HL-60 (cell line): ENCODE measurements at places on chromosomes 6 and 20.

GRCh38 chr6:132392792-132393191 is 8.5 kb downstream of the MOXD1 start:
- DNase-seq: no peak

DNA sequence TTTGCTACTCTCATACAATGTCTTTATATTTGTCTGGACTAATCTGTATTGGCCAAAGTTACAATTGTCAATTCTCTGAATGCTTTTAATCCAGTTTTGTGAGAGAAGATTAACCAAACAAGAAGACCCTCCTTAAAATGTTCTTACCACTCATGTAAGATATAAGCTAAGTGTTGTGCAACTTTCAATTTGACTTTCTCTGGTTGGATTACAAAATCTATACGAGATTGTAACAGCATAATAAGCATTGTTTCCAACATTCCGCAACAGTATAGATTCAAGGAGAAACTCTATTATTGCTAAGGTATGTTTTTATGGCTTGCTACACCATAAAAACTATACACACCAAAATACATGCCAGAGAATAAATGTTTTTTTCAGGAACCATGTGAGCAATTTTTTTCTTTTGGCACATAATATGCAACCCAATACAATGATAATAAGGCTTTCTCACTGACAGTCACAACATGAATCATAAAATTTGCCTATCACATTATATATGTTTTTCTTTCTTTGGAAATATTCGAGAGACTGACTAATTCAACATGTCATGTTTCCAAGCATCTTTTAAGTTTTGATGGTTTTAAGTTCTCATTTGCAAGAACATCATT is 12.2 kb upstream of the TRPC4AP start:
- peak; percentile 54 for DNase-seq

- DNase-seq: no peak
Observed at GRCh38 chr6:572596-573265, 84.2 kb downstream of the HUS1B start.

- peak; percentile 21 for DNase-seq
Observed at GRCh38 chr6:153511896-153512496, 380.9 kb upstream of the RGS17 start.

- DNase-seq: no peak
Observed at GRCh38 chr6:129874837-129875236, 13.7 kb upstream of the TMEM244 start.

GRCh38 chr6:131413831-131414191 is 159.2 kb upstream of the ARG1 start:
- no peak for DNase-seq

DNA sequence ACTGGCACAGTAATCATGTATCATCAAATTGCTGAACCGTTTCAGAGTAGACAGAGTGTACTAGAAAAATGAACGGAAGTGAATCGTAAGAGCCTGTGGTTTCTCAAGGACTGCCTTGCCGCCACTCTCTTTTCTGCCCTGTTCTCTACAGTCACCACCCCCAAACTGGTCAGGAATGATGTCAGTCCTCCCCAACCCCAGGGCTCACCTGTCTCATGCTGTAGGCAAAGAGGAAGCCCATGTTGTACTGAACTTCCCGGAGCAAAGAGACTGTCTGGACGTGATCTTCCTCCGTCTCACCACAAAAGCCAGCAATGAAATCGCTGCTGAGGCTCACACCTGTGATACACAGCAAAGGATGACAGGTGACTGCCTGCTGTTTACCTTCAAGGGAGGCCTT is 31.0 kb downstream of the CDK5RAP1 start:
- DNase-seq: no peak

DNA sequence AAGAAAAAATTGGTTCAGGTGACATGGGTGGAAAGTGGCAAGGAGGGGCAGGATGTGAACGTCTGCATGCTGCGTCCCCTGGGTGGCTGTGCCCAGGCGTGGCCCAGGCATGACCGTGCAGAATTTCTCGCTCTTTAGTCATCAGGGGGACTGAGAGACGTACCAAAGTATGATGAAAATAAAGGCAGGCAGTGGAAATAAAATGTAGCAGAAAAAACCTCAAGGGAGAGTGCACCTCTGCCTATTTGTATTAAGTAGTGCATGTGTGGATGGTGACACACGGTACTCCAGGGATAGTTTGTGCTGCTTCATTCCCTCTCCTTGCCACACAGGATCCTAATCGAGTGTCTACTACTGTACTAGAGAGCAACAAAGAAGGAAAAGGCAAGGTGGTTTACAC is 81.1 kb downstream of the ATP9A start:
- no peak for DNase-seq

DNA sequence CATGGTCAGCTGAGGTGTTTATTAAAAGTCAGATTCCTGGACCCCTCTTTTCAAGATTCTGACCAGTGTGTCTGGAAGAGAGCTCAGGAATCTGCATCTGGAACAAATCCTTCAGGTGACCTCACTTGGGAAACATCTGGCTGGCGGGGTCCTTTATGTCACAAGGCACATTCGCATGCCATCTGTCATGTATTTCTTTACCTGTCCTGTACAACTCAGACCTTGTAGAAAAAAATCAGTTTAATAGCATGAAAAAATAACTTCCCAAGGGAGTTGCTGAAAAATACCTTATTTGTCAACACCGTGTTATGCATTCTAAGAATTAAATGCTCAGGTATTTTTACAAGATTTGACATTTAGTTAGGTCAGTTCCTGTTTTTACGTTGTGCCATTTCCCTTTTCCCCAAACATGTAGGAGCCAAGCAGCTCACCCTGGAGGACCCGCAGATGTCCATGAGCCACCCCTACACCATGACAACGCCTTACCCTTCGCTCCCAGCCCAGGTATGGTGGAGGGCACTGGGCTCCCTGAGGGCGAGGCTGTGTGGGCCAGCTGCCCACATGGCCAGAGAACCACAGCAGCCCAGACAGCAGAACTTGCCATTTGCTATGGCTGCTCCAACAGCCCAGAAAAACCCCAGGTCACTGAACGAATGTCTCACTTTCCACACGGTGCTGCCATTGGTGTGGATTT is 4.0 kb downstream of the IRF4 start:
- no peak for DNase-seq

DNA sequence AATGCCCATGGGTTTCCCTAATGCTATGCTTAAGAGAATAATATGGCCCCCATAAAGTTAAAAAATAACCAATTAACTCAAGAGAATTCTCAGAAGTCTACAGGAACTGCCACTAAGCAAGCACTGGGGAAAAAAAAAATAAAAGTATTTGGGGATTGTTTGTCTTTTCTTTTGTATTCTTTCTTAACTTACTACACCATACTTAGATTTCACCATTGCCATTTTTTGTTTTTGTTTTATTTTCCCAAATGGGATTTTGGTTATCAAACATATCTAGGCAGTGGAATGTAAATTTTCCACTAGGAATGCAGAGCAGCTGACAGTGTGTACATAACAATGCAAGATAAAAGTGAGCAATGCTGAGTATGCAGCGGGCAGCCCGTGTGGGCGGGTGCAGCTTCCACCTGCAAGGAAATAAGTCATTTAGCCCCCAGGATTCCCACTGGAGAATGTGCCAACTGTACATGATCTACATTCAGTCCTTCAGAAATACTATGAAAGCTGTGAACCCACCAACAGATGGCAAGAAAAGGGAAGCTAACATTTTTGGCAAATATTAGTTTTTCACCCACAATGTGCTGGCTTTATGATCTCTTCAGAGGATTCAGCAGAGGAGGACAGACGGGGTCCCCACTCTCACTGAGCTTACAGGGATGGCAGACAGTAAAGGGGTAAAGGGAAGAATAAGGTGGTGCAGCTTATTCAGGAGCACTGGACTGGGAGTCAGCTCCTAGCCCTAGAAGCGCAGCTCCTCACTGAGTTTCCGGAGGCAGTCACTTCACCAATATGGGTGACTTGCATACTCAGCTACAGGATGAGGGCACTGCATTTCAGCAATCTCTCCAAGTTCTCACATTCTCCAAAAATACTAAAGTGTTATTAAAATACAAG is 44.4 kb downstream of the DCDC2 start:
- no peak for DNase-seq

DNA sequence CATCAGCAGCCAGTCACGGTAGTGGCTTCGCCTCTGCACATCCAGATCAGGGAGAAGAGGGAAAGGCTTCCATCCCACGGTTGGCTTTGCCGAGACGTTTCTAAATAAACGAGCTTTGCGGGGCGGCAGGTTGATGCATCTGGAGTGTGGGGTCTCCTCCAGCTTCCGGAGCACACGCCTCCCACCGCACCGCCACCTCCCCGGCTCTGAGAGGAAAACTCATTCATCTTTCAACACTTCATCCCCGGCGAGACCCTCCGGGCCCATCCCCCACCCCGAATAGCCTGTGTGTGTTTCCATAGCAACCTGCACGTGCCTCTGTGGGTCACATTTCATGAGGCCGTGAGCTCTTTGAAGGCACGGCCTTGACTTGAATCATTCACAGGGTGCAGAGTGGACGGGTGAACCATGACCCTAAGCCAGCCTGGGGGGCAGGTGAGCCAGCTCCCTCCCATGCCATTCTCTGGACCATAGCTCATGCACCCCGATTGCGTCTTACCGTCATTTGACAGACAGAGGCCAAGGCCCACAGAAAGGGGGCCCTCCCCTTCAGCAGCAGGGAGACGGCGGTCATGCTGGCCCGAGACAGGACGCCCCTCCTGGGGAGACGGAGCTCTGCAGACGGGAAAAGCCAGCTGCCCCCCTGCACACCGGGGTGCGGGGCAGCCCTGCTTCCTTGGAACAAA is 16.2 kb upstream of the CHRNA4 start:
- no peak for DNase-seq

DNA sequence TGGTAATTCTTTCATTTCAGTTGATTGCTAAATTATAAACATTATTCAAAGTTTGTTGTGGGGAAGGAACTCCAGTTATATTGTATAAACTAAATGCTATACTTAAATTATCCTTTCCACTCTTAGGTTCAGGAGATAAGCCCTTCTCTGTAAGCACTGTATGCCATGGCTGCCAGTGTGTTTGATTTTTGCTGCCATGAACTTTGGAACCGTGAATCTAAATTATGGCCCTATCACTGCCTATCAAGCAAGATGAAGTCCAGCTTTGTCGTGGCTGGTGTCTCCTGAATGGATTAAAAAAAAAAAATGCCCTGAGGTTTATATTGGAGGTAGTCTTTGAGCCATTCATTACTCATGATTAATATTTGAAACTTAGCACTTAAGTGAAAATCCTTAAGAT is 44.7 kb downstream of the CDC5L start:
- no peak for DNase-seq

DNA sequence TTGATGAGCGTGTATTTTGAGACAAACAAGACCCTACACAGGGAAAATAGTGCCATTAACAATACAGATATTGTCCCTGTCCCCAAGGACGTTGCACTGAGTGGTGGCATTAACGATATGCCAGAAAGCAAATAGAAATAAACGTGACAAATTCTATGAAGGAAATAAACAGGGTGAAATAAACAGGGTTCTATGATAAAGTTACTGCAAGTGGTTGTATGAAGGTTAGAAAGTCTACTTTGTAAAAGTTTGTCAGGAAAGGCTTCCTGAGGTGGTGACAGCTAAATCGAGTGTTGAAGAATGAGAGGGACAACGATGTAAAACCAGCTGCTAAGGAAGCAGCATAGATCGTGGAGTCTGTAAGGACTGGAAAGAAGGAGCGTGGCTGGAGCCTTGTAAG is 380.2 kb downstream of the LAMA2 start:
- no peak for DNase-seq

GRCh38 chr6:169406034-169406433 is 152.4 kb upstream of the THBS2 start:
- DNase-seq: no peak
